ENCODE measurements at places on chromosomes 5 and 9. TPM values are rescaled to one million over a fixed set of nuclear protein-coding genes. Genes with fewer than 3 reads are reported as not detected.

ADAMTS6 gene
- 43.4 TPM for total RNA-seq

- no peak for DNase-seq
These were observed 555 bp upstream of the PCDHGC4 start for GRCh38 chr5:141484310-141484640.

SDHA gene
- total RNA-seq: 153 TPM

DNA sequence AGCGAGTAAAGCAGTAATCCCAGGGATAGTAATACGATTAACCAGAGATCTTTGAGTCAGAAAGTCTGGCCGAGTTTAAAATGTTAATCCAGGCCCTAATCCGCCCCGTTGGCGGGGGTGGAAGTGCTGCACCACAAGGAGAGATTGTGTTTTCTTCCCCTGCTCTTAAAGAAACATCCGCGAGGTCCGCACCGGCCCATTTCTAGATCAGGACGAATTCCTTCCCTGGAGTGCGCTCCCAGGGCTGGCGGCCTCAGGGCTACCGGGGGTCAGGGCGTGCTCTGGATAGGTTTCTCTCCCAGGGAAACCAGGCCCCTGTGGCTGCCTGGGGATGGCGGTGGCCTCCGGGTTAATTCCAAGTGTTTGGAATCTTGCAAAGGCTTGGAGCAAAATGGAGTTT is 9.3 kb upstream of the NEUROG1 start:
- DNase-seq: no peak

- DNase-seq: no peak
These were observed 14.1 kb downstream of the UCK1 start for GRCh38 chr9:131516930-131517329.

DNA sequence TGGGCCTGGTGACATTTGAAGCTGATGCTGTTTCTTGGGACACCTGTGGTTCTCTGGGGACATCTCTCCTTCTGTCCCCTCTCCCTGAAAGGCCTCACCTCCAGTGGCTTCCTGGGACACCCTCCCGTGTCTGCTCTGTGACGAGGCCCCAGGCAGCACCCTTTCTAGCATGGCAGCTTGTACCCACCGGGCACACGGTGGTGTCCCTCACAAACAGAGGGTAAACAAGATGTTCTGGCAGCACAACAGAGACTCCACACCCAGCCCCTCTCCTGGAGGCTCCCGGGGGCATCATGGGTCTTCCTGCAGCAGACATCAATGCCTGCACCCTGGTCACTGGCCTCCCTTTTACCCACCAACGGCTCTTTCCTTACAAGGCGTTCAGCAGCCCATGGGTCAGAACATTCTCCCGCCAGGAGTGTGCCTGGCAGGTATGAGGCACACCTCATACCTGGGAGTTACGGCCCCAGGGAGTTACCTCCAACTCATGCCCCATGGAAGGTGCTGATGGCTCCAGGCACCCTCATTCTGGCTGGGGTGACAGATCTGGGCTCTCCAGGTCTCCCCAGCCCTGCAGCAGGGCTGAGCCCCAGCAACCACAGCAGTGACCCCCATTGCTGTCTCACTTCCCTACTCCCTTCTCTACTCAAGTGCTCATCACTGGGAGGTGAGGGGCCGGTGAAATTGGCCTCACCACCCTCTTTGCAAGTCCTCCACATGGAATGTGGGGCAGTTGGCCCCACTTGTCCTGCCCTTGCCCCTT is 51.1 kb downstream of the BARX1 start:
- DNase-seq: no peak
